ENCODE measurements at places on chromosomes 5 and 9.
A peak's percentile ranks its signal among the peaks of the same experiment; 100 is the strongest.

GRCh38 chr5:41435276-41435675 lies 75.1 kb downstream of the PLCXD3 start:
- DNase-seq = no peak

DNA sequence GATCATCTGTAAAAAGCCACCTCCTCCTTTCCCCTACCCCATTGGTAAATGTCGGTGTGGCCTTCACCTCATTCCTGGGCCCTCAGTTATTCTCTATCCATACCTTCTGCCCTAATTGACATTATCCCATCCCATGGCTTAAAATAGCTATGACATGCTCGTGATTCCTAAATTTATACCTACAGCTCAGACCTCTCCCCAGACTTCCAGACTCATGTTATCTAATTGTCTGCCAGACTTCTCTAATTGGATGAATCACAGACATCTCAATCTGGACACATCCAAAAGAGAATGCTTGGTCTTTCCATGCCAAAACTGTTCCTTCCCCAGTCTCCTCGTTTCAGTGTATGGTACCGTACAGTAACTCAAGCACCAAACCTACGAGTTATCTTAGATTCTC lies 113.0 kb upstream of the GPR151 start:
- peak; percentile 89 for DNase-seq

DNA sequence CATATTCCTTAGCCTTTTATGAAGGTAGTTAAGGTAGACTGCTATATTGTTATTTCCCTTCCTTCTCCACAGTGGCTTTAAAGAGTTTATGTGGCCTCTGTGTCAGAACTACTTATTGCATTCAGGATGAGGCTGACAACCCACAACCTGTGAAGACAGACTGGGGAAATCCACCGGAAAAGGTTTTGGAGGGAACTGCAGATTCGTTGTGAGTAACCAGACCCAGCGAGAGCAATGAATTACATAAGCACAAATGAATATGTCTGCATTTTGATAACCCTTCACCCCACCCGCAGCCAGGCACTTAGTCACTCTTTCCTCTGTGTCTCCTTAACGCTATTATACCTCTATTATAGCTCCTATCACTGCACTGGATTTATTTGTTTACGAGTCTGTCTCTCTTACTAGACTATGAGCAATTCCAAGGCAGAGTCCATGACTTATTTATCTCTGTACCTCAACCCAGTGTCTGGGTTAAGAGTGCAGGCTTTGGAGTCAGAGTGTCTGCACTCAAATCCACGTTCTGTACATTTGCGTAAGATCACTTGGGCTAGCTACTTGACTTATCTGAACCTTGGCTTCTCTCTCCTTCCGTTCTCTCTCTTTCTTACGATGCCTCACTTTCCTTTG lies 19.2 kb downstream of the KCTD16 start:
- DNase-seq = peak; percentile 84

- DNase-seq = no peak
Observed at GRCh38 chr9:14417237-14417636, 103.3 kb upstream of the NFIB start.

GRCh38 chr9:89603767-89604665 lies 796 bp upstream of the GADD45G start:
- peak; percentile 84 for DNase-seq

DNA sequence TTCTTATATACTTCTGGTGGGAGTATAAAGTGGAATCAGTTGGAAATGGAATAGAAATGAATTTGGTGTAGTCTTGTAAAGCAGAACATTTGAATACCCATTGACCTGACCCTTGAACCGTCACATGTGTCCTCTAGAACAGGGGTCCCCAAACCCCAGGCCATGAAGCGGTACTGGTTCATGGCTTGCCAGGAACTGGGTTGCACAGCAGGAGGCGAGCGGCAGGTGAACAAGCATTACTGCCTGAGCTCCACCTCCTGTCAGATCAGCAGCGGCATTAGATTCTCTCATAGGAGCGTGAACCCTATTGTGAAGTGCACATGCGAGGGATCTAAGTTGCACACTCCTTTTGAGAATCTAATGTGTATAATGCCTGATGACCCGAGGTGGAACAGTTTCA lies 80.0 kb downstream of the RANBP17 start:
- DNase-seq = no peak

- no peak for DNase-seq
Observed at GRCh38 chr5:160227012-160227411, 2.3 kb upstream of the FABP6 start.

- DNase-seq = no peak
Observed at GRCh38 chr5:54579591-54580295, 62.2 kb downstream of the SNX18 start.

- DNase-seq = peak; percentile 76
Observed at GRCh38 chr5:124570285-124571035, 176.0 kb downstream of the ZNF608 start.

DNA sequence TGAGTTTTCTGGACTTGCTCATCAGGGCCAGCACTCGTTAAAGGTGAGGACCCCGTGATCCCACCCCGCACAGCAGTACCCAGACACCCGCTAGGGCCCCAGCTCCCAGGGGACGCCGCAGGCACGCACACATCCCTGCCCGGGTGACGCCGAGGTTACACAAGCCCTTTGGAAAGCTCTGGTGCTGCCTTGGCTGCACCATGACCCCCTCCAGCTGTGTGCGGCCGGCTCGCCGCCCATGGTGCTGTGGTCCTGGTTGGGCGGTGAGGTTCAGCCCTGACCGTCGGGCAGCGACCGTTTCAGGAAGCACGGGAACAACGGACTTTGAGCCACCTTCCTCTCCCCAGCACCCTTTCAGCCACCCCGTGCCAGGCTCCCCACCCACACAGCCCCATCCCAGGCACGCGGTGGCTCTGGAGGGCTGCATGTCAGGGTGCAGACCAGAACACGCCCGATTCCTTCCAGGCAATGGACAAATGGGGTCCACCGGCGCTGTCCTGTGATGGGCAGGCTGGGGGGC lies 7.5 kb upstream of the SLC12A7 start:
- no peak for DNase-seq

DNA sequence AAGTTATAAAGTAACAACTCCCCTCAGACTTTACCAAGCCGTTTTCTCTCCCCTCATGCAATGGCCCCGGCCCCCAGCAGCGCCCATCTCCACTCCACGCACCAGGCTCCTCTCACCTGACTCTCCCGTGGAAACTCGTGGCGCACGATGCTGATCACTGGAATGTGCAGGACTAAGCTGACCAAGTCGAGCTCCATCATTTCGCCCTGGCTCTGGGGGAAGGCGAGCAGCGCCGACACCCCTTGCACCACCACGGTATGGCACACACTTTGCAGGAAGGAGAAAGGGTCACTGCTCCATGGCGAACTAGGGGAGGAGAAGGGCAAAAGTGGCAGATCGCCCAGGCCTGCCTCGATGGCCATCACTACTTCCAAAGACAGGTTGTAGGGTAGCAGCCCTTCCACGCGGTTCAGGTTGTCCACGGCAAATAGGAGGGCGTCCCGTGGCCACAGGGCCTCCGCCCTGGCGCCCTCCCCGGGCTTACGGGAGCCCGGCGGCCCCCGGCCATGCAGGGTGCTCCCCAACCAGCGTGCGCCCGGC lies 1.2 kb downstream of the GRIN3A start:
- no peak for DNase-seq

DNA sequence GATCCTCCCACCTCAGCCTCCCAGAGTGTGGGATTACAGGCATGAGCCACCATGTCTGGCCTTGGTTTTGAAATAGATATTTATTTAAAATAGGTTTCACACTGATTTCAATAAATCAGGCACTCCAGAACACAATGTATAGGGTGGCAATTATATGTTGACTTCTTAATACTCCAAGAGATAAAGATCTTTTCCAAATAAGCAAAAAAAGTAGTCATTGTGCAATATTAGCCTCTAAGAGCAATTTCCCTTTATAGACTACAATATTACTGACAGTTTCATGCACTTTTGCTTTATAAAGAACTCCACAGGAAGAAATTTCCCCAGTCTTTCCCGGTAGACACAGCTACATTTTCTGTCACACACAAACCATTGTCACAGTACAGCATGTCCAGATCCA lies 23.4 kb upstream of the RUFY1 start:
- DNase-seq = no peak

GRCh38 chr9:124513376-124513994 lies 6.3 kb upstream of the NR5A1 start:
- DNase-seq = no peak

DNA sequence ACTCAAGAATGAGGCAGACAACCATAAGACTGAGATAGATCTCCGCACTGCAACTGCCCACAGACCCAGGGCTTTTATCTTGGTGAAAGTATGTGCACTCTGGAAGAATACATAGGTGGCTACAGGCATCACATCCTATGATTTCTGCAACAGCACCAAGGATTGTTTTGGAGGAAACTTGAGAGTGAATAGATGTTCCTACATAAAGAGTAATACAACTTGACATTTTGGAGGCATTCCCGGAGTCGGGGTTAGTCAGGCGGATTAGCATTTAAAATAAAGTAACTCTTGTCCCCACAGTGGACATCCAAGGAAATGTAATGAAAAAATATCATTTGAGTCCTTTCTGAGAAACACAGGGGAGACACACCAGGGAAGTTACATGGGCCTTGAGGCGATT lies 26.7 kb downstream of the TMEM174 start:
- no peak for DNase-seq

DNA sequence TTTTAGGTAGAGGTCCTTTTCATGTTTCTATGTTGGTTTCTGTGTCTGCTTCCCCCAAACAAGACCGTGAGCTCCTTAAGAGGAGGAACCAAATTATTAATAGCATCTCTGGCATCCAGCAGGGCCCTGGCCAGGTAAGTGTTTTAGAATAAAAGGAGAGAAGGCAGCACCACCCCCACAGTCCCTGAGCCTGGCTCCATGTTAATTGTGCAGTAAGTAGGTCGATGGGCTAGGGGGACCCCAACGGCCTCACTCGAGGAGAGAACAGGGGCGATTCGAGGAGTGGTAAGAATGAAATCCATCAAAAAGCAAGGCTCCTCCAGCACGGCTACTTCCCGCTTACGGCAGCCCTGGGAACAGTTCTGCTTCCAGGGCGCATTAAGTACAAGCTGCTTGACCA lies 67.0 kb downstream of the GABBR2 start:
- no peak for DNase-seq

- DNase-seq = no peak
Observed at GRCh38 chr5:14743601-14744295, 79.2 kb downstream of the OTULIN start.

GRCh38 chr9:18473652-18474279 lies at the start of gene ADAMTSL1:
TSS of gene ADAMTSL1 (plus strand) at chr9:18474153. CDS start at chr9:18474233, 80 bp downstream.
- peak; percentile 74 for DNase-seq

DNA sequence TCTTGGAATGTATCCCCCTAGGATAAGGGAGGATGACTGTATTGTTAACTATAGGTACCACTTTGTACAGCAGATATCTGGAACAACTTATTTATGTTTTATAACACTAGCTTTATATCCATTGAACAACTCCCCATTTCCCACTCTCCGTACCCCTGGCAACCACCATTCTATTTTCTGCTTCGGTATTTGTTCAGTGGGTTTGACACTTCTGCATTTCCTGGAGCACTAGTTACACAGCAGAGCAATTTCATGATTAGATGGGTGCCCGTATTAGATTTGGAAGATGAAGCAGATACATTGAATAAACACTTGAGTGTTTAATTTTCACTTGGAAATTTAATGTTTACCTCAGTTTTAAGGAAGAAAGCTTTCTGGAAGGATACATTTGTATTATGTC lies 67.4 kb downstream of the SLC46A2 start:
- no peak for DNase-seq

DNA sequence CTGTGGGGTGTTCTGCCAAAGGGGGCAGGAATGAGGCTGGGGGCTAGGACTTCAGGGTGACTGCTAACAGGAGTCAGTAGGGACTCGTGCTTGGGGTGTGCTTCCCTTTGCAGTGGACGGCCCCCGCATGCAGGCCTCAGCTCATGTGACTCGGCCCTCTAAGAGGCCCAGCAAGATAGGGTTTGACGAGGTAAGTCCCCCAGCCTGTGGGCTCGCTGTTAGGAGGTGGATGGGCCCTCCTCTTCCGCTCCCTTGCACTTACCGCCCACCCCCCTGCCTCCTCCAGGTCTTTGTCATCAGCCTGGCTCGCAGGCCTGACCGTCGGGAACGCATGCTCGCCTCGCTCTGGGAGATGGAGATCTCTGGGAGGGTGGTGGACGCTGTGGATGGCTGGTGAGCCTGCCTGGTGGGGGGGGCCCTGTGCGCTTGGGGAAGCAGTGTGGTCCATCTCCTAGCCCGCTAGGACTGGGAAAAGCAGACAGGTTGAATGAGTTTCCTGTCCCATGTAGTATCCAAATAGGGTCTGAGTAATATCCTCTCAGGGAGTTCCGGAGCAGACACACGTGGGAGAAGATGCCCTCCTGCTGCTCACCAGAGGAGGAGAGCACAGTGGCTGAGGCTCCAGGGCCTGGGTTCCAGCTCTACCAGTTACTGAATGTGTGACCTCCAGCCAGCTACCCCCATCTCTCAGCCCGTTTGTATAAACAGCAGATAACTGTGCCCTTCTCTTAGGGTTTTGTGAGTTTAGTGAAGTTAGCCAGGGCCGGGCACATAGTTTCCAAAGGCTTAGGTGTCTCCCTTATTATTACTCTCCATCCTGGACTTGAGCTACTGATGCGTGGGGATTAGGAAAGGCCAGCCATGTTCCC lies 8.2 kb downstream of the CERCAM start:
- DNase-seq = peak; percentile 80

- DNase-seq = no peak
Observed at GRCh38 chr9:110073356-110073905, 134.5 kb downstream of the C9orf152 start.

GRCh38 chr5:26690511-26690910 lies 347.9 kb downstream of the CDH9 start:
- peak; percentile 95 for DNase-seq

GRCh38 chr5:54021431-54022164 lies 288.8 kb downstream of the ARL15 start:
- no peak for DNase-seq

DNA sequence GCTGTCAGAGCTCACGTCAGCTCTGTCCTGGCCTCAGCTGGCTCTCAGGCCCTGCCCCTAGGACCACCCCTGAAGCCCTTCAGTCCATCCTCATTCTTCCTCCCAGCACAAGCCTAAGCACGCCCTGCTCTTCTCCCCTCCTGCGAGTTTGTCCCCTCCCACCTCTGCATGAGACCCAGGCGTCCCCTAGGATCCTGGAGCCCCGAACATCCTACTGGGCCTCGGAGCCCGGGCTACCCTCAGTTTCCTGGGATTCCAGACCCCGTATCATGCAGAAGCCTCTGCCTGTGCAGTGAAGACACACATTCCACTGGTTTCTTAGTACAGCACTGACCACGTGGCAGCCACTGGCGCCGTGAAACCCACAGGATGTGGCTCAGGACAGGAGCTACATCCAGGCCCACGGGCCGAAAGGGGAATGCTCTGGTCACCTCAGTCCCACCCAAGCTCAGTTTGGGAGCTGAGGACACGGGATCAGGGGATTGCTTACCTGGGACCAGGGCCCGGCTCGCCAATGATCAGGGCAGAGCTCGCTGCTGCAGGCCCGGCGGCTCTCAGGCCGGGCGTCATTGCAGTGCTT lies 64.2 kb downstream of the ZNF354C start:
- DNase-seq = no peak
